ENCODE measurements at places on chromosomes 6 and 20. TPM values are rescaled to one million over a fixed set of nuclear protein-coding genes. Genes with fewer than 3 reads are reported as not detected.

RNF39 gene
- total RNA-seq, result 0.85 TPM

GHRH gene
- not detected for total RNA-seq

ANKRD66 gene
- not detected for total RNA-seq

TREM2 gene
- total RNA-seq, result not detected

TBXT gene
- not detected for total RNA-seq

All from GM23338 (cell line).